ENCODE measurements at places on chromosomes 7 and 10.

GRCh38 chr7:51340029-51340838 lies 23.6 kb upstream of the COBL start:
- no peak for DNase-seq

GRCh38 chr10:120607016-120607709 lies 150.1 kb downstream of the PLPP4 start:
- DNase-seq, result no peak

GRCh38 chr7:45133352-45133751 lies 21.9 kb upstream of the TBRG4 start:
- no peak for DNase-seq

- DNase-seq, result no peak
These were observed 351.2 kb downstream of the DNAJB6 start for GRCh38 chr7:157687845-157688532.

DNA sequence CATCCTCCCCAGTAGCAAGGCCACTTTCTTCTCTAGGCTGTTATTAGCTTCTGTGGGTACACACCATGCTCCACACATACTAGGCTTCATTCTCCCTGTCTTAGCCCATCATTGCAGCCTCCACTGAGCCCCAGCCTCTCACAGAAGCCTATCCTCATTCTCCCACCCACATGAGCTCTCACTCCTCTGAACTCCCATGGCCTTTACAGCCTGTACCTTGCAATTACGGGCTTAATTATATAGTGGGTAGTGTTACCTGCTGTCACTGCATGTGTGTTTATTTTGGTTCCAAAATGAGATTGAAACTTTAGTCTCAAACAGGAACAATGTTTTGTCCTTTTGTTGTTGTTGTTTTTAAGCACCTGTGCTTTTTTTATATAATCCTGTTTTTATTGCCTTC lies 460.0 kb downstream of the KCNMA1 start:
- no peak for DNase-seq

GRCh38 chr7:77444123-77444522 lies 28.0 kb upstream of the GSAP start:
- no peak for DNase-seq

DNA sequence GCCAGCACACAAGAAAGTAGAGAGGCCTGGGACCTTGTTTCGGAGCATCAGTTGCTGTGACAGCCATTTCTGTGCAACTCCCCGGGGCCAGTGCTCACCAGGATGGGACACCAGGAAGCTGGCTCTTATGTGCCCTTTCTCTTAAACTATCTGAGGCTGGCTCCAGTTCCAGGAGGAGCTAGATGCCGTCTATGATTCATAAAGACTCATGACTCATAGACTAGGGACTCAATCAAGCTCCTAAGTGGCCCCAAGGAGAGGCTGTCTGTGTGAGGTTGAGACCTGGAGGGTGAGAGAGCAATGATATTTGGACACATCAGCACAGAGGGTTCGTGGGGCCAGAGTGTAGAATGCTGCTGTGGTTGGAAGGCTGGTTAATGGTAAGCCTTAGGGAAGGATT lies 580.1 kb downstream of the CCSER2 start:
- no peak for DNase-seq

DNA sequence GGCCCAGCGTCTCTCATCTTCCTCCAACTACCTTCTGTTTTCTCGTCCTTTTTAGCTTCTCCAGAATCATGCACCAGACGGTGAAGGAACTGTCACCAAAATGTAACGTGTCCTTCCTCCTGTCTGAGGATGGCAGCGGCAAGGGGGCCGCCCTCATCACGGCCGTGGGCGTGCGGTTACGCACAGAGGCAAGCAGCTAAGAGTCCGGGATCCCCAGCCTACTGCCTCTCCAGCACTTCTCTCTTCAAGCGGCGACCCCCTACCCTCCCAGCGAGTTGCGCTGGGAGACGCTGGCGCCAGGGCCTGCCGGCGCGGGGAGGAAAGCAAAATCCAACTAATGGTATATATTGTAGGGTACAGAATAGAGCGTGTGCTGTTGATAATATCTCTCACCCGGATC lies 15.8 kb downstream of the TACR2 start:
- no peak for DNase-seq

DNA sequence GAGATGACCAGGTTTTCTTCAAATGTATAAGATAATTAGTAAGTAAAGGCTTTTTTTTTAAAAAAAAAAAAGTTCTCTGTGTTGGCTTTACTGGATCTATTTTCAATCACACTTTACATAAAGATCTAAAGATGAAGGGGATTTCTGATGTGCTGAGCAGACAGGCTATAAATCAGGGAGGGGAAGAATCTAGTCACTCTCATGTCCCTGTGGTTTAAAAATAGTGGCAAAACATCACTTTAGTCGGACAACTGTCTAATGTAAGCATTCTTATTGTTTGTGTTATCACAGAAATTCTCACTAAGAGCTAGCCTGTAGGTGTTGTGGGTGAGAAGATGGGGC lies 132.7 kb downstream of the ICA1 start:
- no peak for DNase-seq

GRCh38 chr10:117664288-117664687 lies 121.7 kb downstream of the EMX2 start:
- DNase-seq, result no peak

Measured in sciatic nerve (tissue), 2 donors.